ENCODE measurements at places on chromosomes 11 and 22.

GRCh38 chr11:2525941-2526807 is 81.4 kb downstream of the KCNQ1 start:
- no peak for DNase-seq

DNA sequence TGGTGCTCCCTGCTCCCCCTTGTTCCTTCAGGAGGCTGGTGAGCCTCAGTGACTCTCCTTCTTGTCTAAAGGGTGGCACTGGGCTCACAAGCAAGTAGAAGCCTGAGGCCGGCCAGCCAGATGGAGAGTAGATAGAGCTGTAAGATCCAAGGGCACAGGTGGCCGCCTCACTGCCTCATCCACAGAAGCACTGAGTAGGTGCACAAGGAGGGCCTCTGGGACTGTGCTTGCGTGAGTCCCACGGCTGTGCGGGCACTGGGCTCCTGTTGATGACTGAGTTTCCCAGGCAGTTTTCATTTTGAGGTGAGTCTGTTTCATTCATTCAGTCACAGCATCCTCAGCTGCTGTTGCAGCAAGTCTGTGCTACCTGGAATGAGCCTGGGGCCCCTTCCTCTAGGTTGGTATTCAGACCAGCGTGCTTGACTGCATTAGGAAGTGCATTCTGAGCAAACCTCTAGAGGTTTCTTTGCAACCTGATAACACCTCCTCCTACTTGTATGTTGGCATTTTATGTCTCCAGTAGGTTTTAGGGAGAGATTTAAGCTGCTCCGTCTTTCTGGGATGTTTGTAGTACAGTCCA is 184.0 kb downstream of the TBC1D22A start:
- DNase-seq, result no peak

DNA sequence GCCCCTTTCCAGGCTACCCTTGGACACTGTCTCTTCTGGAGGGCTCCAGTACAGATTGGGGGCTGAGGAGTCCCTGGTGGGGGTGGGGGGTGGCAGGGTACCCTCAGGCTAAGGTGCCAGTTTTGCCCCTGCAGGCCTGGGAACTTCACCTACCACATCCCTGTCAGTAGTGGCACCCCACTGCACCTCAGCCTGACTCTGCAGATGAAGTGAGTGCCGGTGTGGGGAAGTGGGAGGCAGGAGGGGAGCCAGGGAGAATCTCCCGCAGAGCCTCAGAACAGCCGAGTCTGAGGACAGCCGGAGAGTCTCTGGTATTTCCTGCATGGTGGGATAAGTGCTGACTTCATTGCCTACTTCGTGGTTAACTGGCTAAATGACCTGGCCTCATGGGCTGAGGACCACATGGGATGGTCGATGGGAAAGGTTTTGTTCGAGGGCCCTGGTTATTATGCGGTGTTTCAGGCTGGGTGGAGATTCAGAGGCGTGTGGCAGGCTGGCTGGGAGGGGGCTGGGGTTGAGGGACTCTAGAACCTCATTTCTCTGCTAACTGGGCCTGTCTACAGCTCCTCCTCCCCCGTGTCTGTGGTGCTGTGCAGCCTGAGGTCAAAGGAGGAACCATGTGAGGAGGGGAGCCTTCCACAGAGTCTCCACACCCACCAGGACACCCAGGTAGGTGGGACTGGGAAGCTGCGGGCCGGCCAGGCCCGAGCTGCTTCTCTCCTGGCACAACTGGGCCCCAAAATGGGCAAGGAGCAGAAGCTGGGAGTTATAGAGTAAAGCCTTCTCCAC is 8.5 kb downstream of the TMEM258 start:
- DNase-seq, result no peak

GRCh38 chr11:122979103-122979814 is 2.4 kb downstream of the BSX start:
- DNase-seq, result no peak

- DNase-seq, result no peak
Observed at GRCh38 chr11:57624864-57625263, 24.8 kb downstream of the YPEL4 start.

DNA sequence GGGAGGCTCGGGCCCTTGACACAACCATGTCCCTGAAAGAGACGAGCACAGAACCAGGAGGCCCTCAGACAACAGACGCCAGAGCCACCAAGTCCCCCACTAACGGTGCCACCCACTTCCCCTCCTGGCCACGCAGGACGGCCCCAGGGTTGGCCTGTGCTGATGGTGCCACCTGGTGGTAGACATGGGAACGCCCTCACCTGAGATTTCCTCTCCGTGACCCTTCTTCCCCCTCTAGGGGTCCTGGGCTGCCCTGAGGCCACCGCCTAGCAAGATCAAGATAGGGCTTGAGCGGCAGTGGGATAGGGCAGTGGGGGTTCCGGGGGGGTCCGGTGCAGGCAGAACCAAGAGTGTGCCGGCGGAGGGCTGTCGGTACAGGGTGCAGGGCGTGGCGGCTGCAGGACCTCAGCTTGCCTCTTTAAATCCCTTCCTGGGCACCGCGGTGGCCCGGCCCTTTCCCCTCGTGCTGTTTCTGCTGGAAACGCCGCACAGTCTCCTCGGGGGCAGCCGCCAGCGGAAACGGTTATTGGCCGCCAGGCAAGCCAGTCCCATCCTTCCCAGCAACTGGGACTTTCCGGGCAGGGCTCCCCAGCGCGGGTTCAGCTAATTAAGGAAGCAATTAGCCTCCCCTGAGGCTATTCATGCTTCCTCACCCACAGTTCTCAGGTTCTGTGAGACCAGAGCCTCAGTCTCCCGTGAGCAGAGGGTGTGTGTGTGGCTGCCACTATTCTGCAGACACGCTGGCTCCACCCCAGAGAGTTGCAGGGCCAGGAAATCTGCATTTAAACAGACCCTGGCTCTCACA is 5.5 kb upstream of the NFAM1 start:
- DNase-seq, result peak; percentile 79

GRCh38 chr22:40857309-40857855 is 434 bp downstream of the XPNPEP3 start:
- no peak for DNase-seq

DNA sequence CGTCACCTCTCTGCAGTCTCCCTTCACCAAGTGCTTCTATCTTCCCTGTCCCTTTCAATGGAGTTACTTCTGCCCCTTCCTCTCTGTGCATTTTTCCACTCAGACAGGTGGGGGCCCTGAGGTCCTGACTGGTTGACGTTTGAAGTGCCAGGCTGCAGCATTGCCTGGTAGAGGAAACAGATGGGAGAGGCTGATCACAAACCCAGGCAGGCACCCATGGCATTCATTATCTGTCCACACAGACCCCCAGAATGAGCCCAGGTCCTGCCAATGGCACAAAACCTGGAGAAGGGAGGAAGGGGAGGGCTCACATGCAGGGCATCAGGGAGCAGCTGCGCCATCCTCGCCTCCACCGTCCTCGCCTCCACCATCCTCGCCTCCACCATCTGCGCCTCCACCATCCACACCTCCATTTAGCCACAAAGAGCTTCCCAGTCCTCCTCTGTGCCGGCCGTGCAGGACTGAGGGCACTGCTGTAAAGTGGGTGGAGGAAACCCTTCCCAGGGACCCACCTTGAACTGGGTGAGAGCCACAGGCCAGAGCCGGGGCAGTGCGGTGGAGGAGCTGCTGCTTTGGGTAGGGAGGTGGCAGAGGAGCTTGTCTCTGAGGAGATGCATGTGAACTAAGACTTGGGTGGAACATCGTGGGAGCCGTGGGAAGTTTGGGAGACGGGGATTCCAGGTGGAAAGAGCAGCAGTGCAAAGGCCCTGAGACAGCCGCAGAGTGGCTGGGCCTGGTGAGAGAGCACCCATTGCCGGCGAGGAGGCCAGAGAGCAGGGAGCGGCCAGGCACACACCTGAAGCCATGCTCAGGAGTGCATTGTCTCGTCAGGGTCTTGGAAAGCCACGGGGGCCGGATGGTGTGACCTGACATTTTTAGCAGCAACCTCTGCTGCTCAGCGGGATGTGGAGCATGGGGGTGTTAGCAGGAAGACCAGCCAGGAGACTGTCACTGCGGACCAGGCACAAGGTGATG is 145.1 kb downstream of the TBC1D22A start:
- no peak for DNase-seq

DNA sequence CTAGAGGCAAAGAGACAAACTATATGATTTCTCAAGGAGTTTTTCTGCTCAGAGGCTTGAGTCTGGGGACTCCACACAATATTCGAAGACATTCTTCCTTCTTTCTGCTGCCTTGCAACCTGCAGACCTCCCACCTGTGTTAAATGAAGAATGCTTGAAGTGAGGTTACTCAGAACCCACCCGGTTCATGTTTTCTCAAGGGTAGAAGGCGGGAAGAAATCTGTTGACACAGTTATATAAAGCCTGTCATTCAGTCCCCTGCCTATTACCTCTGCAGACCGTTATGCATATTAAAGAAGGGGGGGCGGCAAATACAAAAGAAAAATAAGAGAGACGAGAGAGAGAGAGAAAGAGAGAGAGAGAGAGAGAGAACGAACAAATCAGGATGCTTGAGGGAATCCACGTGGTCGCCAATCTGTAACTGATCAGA is 2.2 kb upstream of the KMT2A start:
- no peak for DNase-seq

DNA sequence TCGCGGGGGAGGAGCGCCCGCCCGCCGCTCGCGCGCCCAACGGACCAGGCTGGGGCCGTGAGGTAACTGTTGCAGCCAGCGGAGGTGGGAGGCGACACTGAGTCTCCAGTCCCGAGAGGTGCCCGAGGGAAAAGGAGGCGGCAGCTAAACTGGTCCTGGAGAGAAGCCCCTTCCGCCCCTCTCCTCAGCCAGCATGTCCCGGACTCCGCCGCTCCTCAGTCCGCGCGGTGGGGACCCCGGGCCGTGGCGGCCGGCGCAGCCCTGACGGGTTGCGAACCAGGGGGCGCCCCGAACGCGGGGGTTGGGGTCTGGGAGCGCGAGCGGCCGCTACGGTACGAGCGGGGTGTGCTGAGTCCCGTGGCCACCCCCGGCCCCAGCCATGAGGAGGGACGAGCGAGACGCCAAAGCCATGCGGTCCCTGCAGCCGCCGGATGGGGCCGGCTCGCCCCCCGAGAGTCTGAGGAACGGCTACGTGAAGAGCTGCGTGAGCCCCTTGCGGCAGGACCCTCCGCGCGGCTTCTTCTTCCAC is at the start of gene PDE3B:
PDE3B (plus strand) TSS at position 108 of the 529 bp plus-strand sequence; CDS start at position 380, 272 bp downstream.
- peak; percentile 47 for DNase-seq
